ENCODE measurements at places on chromosomes 4 and X. TPM values are rescaled to one million over a fixed set of nuclear protein-coding genes. Genes with fewer than 3 reads are reported as not detected.

SPOCK3 gene
- under 0.01 TPM for total RNA-seq

COL25A1 gene
- total RNA-seq, result under 0.01 TPM

CFAP47 gene
- total RNA-seq, result not detected

PLP2 gene
- 10.5 TPM for total RNA-seq

CLNK gene
- not detected for total RNA-seq

L1CAM gene
- 0.99 TPM for total RNA-seq

ENPP6 gene
- total RNA-seq, result 0.17 TPM

TKTL2 gene
- total RNA-seq, result not detected

DNA sequence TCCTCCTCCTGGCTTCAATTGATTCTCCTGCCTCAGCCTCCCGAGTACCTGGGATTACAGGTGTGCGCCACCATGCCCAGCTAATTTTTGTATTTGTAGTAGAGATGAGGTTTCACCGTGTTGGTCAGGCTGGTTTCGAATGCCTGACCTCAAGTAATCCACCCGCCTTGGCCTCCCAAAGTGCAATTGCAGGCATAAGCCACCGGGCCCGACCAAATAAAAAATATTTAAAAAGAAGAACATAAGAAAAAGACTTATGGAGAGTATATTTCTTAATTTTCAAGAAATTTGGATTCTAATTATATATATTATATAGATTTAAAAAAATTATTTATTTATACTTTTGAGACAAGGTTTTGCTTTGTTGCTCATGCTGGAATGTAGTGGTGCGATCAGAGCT, 29.8 kb downstream of the N4BP2 start:
- no peak for DNase-seq

DNA sequence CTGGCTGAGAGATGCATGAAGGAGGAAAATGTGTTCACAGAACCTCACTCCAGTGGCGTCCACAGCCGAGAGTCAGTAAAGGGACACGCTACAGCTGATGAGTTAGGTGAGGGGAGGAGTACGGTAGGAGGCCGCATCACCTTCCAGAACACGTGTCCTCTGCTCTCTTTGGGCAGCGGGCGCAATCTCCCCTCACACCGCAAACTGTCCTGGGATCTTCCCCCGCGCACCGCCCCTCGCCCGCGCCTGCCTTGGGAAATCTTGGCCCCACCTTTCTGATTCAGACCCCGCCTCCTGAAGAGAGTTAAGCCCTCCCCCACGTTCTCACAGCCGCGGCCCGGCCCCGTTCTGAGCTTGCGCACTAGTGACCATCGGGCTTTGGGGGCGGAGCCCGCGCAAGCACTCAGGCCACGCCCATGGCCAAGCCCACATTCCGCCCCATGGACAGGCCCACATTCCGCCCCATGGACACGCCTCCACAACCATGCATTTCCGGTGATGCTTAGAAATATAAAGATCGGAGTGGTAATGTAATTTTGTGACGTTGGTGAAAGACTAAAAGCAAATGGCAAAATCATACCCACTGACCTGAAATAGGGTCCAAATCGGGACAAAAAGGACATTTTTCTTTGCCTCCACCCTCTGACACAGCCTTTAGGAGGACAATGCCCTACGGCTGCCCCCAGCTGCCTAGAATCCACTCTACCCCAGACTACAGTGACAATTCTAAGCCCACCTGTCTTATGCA, 13.3 kb downstream of the SMIM10 start:
- DNase-seq, result peak; percentile 90

DNA sequence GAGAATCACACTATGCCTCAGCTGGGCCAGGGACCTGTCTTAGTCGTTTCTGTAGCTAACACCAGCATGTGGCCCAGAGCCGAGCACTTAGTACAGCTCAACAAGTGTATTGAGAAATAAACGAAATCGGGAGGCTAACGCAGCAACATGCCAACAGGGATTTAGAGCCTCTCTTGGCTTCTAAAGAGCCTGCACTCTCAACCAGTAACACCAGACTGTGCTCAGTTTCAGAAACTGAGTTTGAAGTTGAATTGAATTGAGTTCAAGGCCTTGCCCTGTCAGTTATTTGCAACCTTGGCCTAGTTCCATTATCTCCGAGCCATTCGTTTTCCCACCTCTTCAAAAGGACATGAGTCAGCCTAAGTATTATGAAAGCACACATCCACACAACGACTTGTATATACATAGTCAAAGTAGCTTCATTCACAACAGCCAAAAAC, 71.3 kb upstream of the LDB2 start:
- peak; percentile 64 for DNase-seq

DNA sequence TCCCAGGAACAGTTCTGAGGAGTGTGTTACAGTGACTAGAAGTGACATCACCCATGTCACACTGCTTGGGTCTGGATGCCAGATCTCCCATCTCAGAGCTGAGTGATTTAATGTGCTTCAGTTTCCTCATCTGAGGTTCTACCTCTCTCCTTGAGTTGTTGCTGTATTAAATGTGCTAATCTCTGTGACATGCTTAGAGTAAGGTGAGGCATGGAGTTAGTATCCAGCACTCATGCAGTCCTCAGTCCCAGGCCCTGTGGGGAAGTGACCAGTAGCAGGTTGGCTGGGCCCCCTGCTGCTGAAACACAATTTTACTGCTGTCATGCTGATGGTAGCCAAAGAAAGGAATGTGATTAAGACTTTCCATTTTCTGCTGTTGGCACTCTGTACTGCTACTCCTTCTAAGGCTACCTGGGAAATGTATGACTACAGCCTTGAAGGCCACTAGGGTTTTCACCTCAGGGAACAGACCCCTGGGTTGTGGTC, 639.6 kb downstream of the MID1IP1 start:
- no peak for DNase-seq

DNA sequence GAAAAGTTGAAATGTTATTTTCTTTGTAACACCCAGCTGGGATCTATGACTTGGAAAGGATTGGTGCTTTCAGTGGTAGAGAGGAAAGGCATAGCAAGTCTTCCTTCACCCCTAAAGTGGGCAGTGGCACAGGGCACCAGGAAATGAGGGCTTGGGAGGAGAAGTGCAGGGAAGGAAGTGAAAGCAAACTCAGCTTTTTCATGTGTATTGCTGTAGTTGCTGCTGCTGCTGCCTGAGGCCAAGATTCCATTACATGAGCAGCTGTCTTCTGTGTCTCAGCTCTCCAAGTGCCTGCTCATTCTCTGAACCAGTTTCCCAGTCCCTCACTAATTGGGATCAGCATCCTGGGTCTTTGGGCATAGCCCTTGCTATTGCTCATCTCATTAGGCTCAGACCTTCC, 2.6 kb downstream of the HCCS start:
- peak; percentile 10 for DNase-seq

GRCh38 chrX:4206941-4207340, 493.5 kb upstream of the PRKX start:
- no peak for DNase-seq

DNA sequence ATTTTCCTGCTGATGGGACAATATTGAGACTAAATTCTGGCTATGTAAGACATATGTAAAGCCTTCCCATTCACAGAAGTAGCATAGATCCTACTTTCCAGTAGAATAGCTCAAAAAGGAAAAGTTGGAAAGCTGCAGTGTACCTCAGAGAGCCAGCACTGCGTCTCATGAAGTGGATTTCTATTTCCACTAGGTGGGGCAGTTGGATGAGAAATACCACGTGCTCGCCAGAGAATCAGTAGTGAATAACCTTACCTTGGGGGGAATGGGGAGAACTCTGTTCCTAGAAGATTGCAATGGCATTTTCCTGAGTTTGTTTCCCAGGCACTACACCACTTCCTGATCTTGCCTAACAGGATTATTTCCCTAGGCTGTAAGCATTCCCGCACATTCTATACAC, 907.1 kb downstream of the FSTL5 start:
- no peak for DNase-seq

GRCh38 chr4:154634058-154634457, 21.6 kb upstream of the FGG start:
- DNase-seq, result no peak

- no peak for DNase-seq
Measured at GRCh38 chr4:7017446-7018048, 25.6 kb upstream of the TADA2B start.

DNA sequence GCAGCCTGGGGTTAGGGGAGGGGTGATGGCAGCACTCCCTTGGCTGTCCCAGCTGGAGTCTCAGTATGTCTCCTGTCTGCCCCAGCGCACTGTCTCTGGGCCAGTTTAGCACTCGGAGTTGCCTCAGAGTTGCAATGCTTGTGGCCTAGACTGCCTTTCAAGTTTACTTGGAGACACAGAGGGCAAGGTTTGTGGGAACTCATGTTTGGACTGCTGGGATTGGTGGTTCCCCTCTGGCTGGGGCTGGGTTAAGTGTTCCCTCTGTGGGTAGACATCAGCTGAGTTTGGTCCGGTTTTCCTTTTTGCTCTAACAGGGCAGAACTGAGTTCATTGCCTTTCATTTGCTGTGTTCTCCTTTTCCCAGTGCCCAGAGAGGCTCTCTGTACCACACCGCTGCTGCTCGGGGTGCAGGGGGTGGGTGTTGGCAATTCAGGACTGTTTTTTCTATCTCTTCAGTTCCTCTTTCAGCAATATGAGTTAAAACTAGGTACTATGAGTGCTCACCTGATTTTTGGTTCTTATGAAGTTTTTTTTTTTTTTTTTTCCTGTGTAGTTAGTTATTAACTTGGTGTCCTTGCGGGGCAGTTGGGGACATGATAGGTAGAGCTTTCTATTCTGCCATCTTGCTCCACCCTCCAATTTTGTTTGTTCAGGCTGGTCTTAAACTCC, 17.2 kb downstream of the RAB33B start:
- DNase-seq, result no peak

DNA sequence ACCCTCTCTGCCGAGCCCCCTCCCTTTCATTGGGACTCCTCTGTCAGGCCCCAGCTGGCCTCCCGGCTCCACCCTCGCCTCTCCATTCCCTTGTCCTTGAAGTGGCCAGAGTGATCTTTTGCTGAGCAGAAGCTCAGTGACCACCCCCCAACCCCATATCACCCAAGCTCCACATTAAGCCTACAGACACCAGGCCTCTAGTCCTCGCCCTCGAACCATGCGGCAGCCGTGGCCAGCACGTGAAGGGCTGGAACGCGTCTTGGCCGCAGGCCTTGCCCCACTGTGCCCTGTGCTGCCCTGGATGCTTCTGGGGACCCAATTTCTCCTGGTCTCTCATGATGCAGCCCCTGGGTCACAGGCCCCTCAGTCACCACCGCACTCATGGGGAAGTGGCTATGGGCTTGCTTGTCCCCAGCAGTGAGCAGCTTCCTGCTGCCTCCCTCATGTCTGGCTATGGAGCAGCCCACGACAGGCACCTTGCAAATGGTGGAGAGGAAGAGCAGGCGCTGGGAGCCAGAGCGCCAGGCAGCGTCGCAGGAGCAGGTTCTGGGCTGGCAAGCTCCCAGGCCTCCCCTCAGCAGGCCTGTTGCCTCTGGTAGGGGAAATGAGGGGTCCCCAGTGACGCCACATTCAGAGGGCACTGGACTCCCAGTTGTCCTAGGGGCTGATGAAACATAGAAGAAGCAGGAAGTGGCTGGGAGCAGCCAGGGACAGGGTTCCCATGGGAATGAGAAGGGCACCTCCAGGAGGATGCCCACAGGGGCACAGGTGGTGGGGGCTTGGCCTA, 757 bp upstream of the SRPK3 start:
- DNase-seq, result no peak

DNA sequence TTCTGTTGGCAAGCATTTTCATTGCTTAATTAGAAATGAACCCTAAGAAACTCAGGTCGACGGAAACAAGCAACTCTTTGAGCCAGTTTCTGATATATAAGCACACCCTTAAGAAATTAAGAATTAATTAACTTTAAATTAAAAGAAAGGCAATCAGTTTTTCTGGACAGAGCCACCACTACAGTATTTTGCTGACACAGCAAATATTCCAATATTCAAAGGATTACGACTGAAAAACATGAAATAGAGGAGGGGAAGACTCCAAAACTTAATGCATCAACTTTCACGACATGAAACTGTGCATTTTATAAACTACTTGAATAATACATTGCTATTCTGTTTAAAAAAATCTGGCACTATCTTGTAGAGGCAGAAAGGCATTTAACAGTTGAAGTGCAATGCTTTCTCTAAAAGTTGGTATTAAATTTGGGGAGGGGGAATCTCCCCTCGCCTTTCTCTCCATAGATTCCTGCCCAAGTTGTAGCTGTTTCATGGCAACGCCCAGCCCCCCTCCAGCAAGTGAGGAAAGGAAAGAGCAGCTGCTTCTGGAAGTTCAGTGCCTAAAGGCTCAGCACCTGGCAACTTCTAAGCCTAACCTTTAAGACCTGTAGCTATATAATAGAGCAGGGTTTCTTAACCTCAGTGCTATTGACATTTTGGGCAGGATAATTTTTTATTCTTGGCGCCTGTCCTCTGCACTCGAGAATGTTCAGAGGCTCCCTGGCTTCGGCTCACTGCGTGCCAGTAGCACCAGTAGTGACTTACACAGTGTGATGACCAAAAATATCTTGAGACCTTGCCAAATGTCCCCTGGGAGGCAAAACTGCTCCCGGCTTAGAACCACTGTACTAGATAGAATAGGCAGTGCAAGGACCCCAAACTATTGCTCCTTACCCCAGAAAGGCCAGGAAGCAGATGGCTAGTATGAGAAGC, 6.7 kb upstream of the ZCCHC18 start:
- no peak for DNase-seq

DNA sequence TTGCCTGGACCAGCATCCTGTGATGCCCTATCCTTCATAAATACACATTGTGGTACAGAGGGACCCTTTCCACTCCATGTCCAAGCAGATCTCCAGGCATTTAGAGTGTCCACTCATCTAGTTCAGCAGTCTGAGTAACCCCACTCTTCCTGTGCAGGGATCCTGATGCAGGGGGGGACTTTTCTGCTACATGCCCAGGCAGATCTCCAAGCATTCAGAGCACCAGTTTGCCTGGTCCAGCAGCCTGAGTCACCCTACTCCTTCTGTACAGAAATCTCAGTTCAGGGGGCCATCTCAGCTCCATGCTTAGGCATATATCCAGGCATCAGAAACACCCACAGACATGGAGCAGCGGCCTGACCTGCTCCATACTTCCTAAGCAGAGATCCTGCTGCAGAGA, 1089.8 kb downstream of the FAT4 start:
- DNase-seq, result peak; percentile 1

DNA sequence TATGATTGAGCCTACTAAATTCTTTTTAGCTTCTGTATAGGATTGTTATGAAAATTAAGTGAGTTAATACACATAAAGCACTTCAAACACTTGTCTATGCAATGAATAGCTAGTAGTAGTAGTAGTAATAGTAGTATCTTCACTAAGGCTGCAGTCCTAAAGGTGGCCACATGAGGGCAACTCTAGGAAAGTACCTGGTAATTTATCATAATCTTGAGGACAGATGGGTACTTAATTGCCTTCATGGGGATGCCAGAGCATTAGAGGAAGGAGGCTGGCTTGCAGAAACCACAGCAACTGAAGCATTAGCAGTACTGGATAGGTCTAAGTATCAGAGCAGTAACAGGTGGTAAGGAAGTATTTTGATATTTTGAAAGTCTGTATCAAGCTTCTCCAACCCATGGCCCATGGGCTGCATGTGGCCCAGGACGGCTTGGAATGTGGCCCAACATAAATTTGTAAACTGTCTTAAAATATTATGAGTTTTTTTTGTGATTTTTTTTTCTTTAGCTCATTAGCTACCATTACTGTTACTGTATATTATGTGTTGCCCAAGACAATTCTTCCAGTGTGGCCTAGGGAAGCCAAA, 17.3 kb downstream of the NIPAL1 start:
- peak; percentile 7 for DNase-seq

- no peak for DNase-seq
Measured at GRCh38 chr4:85268961-85269360, 206.0 kb upstream of the ARHGAP24 start.
